ENCODE measurements at places on chromosomes 3 and 15.

- no peak for DNase-seq
Measured at GRCh38 chr15:80887148-80887547, 102.5 kb downstream of the MESD start.

DNA sequence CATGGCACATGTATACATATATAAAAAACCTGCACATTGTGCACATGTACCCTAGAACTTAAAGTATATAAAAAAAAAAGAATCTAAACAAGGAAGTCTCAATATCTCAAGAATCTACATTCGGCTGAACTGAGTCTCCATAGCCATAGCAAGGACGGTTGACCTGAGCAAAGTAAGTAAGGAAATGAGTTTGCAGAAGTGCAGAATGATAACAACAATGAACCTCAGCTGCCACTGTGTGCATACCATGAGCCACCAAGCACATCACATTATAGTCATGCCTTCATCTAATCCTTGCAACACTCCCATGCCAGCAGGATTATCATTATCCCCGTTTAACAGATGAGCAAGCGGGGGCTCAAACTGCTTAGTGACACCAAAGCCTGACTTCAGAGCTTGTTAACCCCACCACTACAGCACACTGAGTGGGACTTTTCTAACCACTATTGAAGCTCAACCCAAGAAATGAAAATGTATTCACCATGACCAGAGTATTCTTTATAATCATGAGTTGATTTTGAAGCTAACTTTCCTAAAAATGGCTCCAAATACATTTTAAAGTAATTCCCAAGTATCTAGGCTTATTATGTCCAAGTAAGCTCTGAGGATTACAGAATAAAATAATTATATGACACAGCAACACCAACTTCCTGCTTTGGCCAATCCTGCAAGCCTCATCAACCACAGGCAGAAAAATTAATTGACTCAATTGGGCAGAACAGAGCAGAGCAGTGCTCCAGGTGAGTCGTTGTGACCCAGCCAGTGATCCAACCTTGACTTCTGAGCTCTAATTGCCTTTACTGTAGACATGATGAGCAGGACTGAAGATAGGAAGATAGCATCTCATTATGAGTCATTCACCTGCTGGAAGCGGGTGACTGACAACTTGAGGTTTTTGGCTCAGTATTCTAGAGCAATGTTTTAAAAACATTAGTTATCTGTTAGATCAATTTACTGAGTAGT is 47.3 kb upstream of the IL12A start:
- no peak for DNase-seq

DNA sequence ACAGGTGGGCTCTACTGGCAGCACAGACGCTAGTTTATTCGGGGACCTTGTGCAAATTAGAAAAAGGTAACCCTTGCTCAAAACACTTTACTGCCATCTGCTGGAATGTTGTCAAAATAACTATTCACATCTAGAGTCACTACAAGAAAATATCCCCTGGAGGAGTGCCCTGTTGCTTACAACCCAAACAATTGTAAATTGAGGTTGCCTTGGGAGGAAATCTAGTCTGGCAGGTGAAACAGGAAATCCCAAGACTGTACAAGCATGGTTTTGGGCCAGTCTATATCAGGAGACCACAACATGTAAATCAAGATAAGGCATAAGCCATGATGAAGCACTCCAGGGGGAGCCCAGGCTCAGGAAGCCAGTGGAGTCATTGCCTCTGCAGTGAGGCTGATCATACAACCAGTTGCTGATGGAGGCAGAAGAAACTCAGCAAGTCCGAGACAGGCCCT is 136.8 kb upstream of the ACP3 start:
- no peak for DNase-seq

GRCh38 chr3:123158330-123158729 is 43.4 kb upstream of the SEC22A start:
- no peak for DNase-seq

DNA sequence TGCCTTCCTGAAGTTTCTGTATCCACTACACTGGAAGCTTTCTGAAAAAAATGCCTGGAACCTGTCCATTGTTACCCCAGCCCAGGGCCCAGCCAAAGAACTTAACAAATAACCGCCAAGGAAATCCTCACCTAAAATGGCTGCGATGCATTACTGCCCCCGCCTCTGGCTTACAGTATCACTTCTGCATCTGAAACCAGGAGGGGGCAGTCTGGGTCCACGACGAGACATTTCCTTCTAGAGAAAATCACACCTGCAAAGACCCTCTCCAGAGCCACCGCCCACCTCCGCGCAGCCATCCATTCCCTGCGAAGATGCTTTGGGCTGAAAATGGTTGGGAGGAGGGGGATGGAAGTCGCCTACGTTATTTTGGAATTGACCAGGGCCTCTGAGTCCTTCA is 22.4 kb upstream of the CELF6 start:
- no peak for DNase-seq

- no peak for DNase-seq
Measured at GRCh38 chr3:164479406-164479805, 598.9 kb downstream of the SI start.

DNA sequence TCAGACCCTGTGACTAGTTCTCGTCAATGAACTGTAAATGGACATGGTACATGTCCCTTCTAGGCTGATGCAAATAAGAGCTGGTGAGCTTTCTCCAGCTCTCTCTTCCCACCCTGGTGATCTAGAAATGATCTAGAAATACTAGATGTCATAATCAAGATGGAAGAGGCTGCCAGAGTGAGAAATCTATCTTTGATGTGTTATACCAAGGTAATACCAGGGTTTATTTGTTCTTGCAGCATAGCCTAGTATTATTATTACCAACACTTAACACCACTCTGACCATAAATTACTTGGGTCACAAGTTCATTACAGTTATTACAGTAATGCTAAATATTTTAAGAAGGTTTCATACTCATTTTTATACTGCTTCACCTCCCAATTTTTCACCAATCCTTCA is 138.4 kb upstream of the LMCD1 start:
- DNase-seq: no peak

DNA sequence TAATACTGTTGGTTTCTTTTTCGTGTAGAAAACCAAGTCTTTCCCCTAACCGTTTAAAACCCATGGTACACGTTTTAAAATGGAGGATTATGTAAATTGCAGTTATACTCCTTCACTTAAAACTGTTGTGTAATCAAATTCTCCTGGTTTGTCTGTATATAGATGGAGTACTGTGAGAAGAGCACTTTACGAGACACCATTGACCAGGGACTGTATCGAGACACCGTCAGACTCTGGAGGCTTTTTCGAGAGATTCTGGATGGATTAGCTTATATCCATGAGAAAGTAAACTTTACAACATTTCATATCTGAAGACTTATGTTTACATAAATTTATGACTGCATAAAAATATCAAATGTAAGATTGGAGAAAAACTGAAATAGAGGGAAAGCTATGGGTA is 51.2 kb downstream of the SRP14 start:
- no peak for DNase-seq

DNA sequence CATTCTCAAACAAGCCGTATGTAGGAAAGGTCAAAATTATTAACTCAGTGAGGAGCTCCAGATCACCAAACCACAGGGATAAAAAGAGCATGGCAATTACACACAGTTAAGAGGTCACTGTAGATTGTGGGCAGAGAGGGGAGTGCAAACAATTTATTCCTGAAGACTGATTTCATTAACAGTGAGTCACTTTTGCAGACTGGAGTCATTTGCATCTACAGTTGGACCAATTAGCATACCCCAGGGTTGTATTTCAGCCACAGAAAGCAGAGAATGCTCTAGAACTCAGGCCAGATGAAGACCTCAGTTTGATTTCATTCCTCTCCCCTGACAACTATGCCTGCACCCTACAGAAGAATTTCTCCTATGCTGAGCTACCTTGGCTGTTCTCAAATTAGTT is 40.1 kb downstream of the SETMAR start:
- DNase-seq: no peak

- no peak for DNase-seq
Measured at GRCh38 chr3:4083225-4084015, 219.7 kb upstream of the SETMAR start.

DNA sequence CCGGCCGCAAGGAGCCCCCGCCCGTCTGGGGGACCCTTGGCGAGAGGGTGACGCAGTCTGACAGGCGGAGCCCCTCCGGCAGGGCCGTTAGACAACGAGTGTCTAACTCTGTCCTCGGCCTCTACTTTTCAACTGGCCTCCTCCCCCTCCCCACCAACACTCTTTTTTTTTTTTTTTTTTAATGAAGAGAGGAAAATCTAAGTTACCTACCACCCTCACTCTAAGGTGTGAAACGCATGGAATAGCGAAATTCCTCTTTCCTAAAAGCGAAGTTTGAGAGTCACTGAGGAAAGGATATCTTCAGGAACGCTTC is 521 bp upstream of the SUSD5 start:
- no peak for DNase-seq
